CD4-positive, alpha-beta T cell treated with Interleukin-2 at 100 ng/mL for 4 hours (primary cell): ENCODE measurements at places on chromosomes 7 and 10.

GRCh38 chr7:70630818-70631457, 501.0 kb upstream of the GALNT17 start:
- no peak for DNase-seq

GRCh38 chr10:132575320-132576201, 38.0 kb downstream of the INPP5A start:
- no peak for DNase-seq

DNA sequence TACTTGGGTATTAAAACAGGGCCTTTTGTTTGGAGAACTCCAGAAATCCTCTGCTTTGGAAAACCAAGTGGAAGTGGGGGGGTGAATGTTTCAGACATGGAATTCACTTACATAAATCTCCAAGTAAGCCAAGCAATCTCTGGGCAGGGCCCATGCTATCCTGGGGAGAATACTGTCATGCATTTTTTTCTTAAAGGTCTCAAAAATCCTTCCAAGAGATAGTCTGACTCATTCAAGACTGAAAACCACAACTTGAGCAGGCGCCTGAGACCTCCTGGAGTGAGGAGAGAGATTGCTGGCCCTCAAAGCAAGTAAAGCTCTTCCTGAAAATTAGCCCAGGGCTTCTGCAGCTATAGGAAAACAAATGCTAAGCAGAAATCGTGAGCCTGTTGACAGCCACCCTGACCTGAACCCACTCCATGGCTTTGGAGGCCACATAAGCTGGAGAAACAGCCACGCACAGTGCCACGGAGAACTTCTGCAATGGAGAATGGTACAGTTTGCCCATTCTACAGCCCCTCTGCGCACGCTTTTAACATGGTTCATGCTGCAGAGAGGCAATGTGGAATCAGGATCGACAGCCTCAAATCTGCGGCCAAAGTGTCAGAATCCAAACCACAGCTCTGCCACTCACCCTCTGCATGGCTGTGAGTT, 203.1 kb upstream of the AUTS2 start:
- no peak for DNase-seq

GRCh38 chr10:72695496-72695895, 3.6 kb downstream of the MCU start:
- DNase-seq, result no peak

DNA sequence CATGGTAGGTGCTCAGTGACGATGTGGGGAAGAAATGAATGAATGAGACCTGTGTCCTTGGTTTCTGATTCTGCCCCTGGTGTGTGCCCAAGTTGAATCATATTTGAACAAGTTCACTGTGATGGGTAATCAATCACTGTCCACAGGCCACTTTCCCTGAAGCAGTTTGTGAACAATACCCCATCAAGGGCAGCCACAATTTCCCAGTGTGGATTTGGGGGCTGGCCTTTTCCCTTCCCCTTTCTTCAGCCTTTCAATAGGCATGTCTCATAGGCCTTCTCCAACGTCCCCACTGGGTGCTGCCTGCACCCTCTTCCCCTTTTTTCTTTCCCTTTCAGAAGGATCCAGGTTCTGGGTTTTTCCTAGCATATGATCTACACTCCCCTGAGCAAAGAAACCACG, 64.7 kb downstream of the CREB5 start:
- DNase-seq, result no peak
